ENCODE measurements at places on chromosomes 6 and 20.
A peak's percentile ranks its signal among the peaks of the same experiment; 100 is the strongest.

DNA sequence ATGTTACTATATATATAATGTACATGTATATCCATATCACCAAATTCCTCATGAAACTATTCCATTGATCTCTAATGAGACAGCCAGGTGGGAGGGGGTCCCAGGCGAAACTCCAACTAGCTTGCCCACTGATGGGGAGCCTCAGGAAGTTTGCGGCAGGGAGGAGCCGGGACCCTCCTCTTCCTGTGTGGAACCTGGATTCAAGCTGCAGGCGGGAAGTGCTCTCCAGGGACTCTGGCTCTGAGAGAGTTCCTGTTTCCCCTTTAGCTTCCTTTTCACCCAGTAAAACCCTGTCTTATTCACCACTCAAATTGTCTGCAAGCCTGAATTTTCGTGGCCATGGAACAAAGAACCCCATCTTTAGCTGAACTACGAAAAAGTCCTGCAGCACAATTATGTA is 152.2 kb downstream of the OPN5 start:
- peak; percentile 16 for DNase-seq

DNA sequence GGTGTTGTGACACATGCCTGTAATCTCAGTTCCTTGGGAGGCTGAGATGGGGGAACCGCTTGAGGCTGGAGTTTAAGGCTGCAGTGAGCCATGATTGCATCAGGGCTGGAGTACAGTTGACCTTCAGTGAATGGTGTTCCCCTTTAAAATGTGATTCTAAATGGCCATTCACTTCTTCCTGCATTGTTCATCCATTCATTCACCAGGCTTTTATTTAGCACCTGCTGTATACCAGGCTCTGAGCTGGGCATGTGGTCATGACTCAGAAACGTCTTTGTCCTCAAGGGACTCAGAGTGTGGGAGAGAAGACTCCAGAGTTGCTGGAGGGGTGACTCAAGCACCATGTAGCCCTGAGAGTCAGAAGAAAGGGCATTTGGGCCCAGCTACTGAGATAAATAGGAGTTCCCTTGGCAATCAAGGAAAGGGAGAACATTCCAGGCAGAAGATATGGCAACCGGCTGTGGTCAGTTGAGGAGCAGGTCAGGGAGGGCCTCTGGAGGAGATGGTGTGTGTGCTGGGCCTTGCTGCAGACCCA is 101.1 kb downstream of the DLGAP4 start:
- peak; percentile 32 for DNase-seq

GRCh38 chr20:6053064-6053775 is 640 bp downstream of the LRRN4 start:
- DNase-seq = no peak

- no peak for DNase-seq
Observed at GRCh38 chr6:137430954-137431353, 63.2 kb downstream of the OLIG3 start.

- DNase-seq = peak; percentile 46
Observed at GRCh38 chr20:57458400-57459160, 66.4 kb downstream of the CTCFL start.

DNA sequence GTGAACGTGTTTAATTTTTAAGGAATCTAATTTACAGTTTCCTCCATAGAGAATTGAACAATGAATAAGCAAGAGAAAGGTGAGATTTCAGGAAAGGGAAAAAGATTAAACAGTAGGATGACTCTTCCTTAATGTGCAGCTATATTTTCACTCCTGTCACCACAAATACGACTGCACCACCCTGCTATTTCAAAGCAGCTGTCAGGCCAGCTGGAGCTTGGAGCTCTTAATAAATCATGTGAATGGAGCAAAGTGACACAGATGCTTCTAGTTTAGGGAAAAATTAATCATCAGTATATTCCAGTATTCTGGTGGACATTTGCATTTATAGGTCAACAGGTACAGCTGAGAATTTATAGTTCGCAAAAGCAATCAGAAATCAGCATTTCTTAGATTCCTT is 56.5 kb upstream of the PKIB start:
- DNase-seq = no peak

- no peak for DNase-seq
Observed at GRCh38 chr6:117304446-117304845, 39.1 kb downstream of the VGLL2 start.

- DNase-seq = no peak
Observed at GRCh38 chr6:2344319-2344905, 99.0 kb upstream of the GMDS start.

GRCh38 chr20:60206259-60206658 is 248.0 kb downstream of the CDH26 start:
- DNase-seq = peak; percentile 68

GRCh38 chr20:53914091-53914780 is 156.2 kb downstream of the BCAS1 start:
- peak; percentile 75 for DNase-seq

- no peak for DNase-seq
Observed at GRCh38 chr6:64736421-64736950, 970.5 kb downstream of the EYS start.

- no peak for DNase-seq
Observed at GRCh38 chr6:14641423-14642135, 524.0 kb downstream of the CD83 start.

GRCh38 chr6:72683797-72684196 is 61.9 kb downstream of the KCNQ5 start:
- DNase-seq = no peak

DNA sequence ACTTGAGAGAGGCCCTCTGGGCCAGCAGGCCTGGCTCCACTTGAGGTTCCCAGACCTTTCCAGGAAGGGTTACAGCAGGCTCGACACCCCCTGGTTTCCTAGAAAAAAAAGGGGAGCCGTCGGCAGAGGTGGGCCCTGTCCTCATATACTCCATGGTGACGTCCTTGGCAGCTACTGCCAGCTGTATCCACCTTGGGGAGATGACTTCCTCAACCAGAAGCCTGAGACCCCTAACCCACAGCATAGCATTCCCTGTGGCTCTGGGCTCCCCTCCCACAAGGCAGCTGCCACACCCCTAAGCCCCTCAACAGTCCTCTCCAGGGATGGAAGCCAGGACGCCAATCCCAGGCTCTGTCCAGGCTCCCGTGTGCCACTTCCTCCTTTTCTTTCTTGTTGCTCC is 294.8 kb downstream of the CDC5L start:
- DNase-seq = no peak

DNA sequence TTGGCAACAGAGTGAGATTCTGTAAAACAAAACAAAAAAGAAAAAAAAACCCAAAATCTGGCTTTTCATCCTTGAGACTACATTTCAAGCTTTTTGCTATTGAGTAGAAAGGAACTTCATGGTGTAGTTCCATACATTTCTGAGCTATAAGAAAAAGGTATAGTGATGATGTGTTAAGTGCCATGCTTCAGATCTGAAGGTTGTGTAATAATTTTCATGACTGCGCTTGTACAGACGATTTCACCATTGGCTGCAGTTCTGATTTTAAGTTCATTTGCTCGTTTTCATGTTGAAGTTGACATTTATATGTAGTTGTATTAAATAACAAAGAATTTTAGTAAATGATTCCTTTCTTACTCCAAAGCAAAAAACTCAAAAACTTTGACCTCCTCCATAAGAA is 247.6 kb downstream of the ARID1B start:
- no peak for DNase-seq

DNA sequence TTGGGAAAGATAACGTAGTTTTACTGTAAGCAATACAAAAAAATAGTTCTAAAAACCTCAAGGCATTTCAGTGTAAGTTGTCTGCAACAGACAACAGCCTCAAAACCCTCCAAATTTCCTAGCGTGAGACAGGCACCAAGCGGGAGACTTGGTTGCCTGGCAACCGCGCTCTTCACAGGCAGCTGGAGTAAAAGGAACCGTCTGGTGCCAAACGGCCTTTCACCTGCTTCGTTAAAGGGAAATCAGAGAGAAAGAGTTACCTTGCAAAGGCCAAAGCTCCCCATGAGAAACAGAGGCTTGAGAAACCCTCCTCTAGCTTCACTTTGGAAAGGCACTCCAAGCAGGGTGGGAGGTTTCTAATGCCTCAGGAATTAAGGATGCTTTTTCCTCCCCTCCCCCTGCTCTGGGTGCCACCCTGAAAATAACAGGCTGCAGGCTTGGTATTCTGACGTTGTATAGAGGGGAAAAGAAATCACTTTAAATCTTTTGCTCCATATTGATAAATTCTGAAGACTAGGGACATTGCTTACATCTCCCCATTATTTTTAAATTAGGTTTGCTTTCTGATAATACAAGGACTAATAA is 129.7 kb upstream of the UFL1 start:
- DNase-seq = no peak

GRCh38 chr6:82779041-82779440 is 286.6 kb downstream of the UBE3D start:
- no peak for DNase-seq

GRCh38 chr6:38495922-38496635 is 143.7 kb downstream of the BTBD9 start:
- DNase-seq = no peak

DNA sequence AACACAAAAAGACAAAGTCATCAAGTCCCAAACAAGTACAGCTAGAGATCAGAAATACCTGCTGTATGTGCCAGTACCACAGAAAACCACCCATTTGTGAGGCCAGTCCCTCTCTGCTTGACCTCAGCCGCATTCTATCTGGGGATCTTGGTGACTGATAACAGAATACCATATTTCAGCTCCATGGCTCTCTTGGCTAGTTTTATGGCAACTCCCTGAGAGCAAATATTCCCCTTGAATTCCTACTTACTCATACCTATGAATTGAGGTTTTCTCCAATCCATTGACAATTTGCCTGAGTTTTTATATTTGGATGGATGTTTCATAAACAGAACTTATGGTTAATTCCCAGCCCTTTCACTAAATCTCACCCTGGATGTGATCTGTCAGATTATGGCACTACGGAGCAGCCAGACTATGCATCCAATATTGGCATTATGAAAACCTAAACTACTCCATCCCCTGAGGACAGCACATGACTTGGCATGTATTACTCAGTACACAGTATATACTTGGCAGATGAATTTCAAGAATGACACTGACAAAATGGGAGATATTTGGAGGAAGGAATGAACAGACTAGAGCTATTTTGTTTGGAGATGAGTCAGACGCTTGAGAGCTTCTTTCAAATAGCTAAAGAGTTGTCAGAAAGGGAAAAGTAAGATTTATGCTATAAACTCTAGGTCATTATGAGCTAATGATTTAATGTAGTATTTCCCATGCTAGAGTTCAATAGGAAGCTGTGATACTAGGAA is 95.7 kb downstream of the PRDM1 start:
- DNase-seq = no peak

GRCh38 chr6:13390658-13391057 is 62.3 kb upstream of the TBC1D7 start:
- no peak for DNase-seq

DNA sequence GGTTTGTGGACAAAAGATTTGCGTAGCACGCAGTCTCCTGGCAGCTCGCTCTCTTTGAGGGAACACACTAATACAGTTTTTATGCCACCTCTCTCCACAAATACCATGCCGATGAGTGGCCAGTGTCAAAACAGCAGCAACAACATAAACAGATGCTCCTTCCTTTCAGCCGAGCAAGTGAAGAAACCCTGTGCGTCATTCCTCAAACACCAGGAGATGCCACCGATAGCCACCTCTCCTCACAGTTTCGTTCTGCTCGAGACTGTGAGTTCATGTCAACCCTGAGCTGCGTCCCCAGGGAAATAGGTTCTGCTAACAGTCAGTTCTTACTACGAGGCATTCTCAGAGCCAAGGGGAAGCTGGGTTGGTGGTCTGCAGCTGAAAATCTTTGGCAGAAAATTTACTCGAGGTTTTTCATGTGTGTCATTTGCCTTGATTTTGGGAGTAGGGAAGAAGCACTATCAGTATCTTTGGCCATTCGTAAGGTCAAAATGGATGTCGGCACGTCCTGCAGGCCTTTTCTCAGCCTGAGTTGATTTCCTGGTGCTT is 59.9 kb downstream of the EYA2 start:
- peak; percentile 35 for DNase-seq

GRCh38 chr6:42294759-42295158 is 77.1 kb upstream of the MRPS10 start:
- peak; percentile 72 for DNase-seq

- no peak for DNase-seq
Observed at GRCh38 chr6:108432792-108433191, 127.9 kb upstream of the FOXO3 start.

DNA sequence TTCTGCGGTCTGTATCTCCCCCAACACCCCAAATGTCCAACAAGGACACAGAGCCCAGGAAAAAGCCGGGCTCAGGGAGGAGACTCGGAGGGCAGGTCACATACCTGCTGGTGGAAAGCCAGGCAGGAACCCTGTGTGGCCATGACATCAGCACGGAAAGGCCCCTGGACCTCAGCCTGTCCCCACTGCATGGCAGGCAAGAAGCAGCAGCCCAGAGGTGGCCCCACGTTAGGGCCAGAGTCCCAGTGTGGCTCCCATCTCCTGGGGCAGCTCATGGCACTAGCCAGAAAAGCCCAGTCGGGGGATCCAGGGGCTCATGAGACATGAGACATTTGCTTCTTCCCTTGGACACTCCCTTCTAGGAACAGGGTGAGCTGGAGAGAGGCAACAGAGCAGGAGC is 258.7 kb downstream of the DLL1 start:
- no peak for DNase-seq

- DNase-seq = no peak
Observed at GRCh38 chr20:21016751-21017150, 89.4 kb downstream of the LINC00237 start.

DNA sequence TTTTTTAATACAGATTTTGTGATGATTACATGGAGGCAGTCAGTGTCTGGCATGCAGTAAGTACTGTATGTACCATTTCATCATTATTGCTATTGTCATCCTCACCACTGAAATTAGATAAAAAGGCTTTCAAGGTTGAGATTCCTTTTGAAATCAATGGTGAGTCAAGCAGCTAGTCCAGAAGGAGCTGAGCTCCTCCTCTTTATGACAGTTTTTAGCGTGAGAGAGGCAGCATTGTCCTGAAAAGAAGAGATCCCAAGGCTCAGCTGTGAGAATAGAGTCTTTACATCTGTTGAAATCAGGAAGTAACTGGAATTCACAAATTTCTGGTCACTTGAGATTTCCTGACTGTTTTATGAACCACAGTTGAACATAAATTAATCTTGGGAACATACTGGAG is 161.9 kb downstream of the PAX1 start:
- DNase-seq = no peak
